ENCODE measurements at places on chromosomes 12 and 14. TPM values are rescaled to one million over a fixed set of nuclear protein-coding genes. Genes with fewer than 3 reads are reported as not detected.

NDRG2 gene
- 61.2 TPM for polyA plus RNA-seq

CELA1 gene
- not detected for polyA plus RNA-seq

HOXC10 gene
- 0.63 TPM for polyA plus RNA-seq

ETV6 gene
- 3.3 TPM for polyA plus RNA-seq

PLEK2 gene
- 0.67 TPM for polyA plus RNA-seq

ADGRD1 gene
- 10.3 TPM for polyA plus RNA-seq
